ENCODE measurements at places on chromosomes 7 and 10. TPM values are rescaled to one million over a fixed set of nuclear protein-coding genes. Genes with fewer than 3 reads are reported as not detected.

Gene SPDYE3
- not detected for total RNA-seq

- H3K27ac ChIP-seq = peak overlapping the region; percentile 73
- no peaks in the 10 kb centered on the region for H3K36me3 ChIP-seq
- no peak for DNase-seq
- H3K4me1 ChIP-seq = peaks cover 40% of the 10 kb centered on the region
- H3K4me3 ChIP-seq = no peak overlapping the region
Observed at GRCh38 chr7:92697414-92697813, 107.2 kb upstream of the FAM133B start.

GRCh38 chr10:77974396-77975074 lies 48.0 kb upstream of the DLG5 start:
- no peak overlapping the region for H3K4me3 ChIP-seq
- H3K4me1 ChIP-seq = peaks cover 12% of the 10 kb centered on the region
- DNase-seq = no peak
- peaks cover 40% of the 10 kb centered on the region for H3K36me3 ChIP-seq
- peak overlapping the region; percentile 88 for H3K27ac ChIP-seq

DNA sequence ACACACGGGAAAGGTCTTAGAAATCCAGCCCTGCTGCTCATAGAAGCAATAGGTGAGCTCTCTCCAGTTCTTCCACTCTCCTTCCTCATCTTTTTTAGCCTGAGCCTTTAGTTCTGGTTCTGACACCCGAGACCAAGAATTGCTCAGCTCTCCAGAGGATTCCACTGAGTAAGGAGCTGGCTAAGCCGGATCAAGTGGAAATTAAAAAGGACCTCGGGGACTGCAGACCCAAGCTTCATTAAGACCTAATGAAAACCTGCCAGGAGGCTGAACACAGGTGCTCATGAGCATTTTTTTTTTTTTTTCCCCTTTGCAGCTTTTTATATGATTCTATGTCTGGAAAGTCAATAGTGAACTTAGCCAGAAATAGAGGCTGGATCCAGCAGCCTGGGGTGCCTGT lies 1176.0 kb upstream of the AUTS2 start:
- H3K4me3 ChIP-seq = no peak overlapping the region
- no peaks in the 10 kb centered on the region for H3K4me1 ChIP-seq
- DNase-seq = no peak
- no peak overlapping the region for H3K27ac ChIP-seq
- no peaks in the 10 kb centered on the region for H3K27me3 ChIP-seq

DNA sequence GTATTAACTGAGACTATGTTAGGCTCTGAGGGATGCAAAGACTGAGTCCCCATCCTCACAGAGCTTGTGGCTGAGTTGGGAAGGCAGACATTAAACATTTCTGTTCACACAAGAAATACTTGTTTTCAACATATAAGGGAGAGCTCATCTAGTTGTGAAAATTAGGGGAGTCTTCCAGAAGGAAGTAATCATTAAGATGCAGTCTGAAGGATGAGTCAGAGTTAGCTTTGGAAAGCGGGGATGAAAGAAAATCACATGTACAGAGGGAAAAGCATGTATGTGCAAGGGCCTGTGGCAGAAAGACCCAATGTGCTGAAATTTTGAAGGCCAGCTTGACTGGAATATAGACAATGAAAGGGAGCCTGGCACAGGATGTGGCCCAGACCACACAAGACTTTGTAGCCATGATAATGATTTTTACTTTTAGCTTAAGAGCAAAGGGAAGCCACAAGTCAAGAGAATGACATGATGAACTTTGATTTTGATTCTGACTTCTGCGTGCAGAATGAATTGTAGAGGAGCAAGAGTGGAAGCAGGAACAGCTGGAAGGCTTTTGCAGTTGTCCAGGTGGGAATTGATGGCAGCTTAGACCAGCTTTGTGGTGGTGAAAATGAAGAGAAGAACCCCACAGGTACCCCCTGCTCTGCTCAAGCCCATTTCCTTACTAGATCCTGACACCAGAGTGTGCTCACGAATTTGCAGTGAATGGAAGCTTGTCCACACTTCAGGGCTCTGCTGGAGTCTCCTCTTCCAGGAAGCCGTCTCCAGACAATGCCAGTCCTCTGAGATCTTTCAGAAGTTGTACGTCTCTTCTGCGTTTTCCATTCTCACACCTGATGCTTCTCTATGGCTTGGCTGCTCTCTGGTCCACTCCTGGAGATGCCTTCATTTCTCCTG lies 115.6 kb downstream of the ATXN7L1 start:
- no peaks in the 10 kb centered on the region for H3K27me3 ChIP-seq
- H3K4me3 ChIP-seq = no peak overlapping the region
- H3K27ac ChIP-seq = no peak overlapping the region
- H3K36me3 ChIP-seq = no peaks in the 10 kb centered on the region
